ENCODE measurements at places on chromosomes 6 and 20. TPM values are rescaled to one million over a fixed set of nuclear protein-coding genes. Genes with fewer than 3 reads are reported as not detected.

GRCh38 chr20:44089987-44090674, 96.9 kb downstream of the JPH2 start:
- H3K27ac ChIP-seq = no peak overlapping the region
- H3K27me3 ChIP-seq = no peaks in the 10 kb centered on the region
- no peaks in the 10 kb centered on the region for H3K4me1 ChIP-seq
- DNase-seq = no peak
- no peak overlapping the region for H3K4me3 ChIP-seq

DNA sequence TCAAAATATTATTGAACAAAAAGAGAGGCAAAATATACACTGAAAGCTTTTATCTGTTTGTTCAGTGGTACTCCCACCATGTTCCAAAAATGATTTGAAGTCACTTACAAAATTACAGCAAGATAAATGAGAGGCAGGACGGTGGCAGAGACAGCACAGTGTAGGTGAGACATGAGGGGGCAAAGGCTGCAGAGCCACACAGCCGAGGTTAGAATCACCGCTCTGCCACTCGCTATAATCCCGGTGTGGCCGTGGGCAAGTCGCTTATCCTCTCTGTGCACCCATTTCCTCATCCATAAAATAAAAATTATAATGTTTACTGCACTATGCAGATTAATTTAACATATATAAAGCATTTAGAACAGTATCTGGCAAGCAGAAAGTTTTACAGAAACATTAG, 140.1 kb upstream of the BEND6 start:
- no peak for DNase-seq
- H3K27me3 ChIP-seq = no peaks in the 10 kb centered on the region
- H3K4me1 ChIP-seq = no peaks in the 10 kb centered on the region
- no peak overlapping the region for H3K27ac ChIP-seq
- H3K4me3 ChIP-seq = no peak overlapping the region
- H3K36me3 ChIP-seq = no peaks in the 10 kb centered on the region

GRCh38 chr20:15848126-15848525, 725.1 kb downstream of the KIF16B start:
- H3K4me1 ChIP-seq = no peaks in the 10 kb centered on the region
- H3K27me3 ChIP-seq = no peaks in the 10 kb centered on the region
- DNase-seq = no peak
- no peaks in the 10 kb centered on the region for H3K36me3 ChIP-seq

- no peak for DNase-seq
- H3K36me3 ChIP-seq = peaks cover 26% of the 10 kb centered on the region
- H3K27me3 ChIP-seq = no peaks in the 10 kb centered on the region
- no peak overlapping the region for H3K4me3 ChIP-seq
- H3K4me1 ChIP-seq = no peaks in the 10 kb centered on the region
These were observed 88.4 kb downstream of the SCAF8 start for GRCh38 chr6:154821638-154822037.

DNA sequence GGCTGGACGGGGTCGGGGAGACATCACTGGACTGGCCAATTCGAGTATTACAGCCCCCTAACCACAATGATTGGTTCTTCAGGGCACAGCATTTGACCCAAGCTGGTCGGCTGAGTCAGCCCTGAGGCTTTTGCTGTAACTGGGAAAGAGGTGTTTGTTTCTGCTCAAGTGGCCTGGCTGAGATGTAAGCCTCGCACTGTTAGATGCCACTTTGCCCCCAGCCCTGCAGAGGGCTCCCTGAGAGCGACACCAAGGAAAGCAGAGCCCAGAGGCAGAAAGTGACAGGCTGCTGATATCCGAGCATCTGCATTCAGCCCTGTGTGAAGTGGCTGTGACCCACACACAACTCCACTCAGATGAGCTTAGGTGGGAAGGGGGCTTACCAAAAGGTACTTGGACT, 19.4 kb downstream of the ERGIC3 start:
- no peaks in the 10 kb centered on the region for H3K27me3 ChIP-seq
- H3K27ac ChIP-seq = no peak overlapping the region
- H3K4me3 ChIP-seq = no peak overlapping the region
- no peaks in the 10 kb centered on the region for H3K36me3 ChIP-seq

DNA sequence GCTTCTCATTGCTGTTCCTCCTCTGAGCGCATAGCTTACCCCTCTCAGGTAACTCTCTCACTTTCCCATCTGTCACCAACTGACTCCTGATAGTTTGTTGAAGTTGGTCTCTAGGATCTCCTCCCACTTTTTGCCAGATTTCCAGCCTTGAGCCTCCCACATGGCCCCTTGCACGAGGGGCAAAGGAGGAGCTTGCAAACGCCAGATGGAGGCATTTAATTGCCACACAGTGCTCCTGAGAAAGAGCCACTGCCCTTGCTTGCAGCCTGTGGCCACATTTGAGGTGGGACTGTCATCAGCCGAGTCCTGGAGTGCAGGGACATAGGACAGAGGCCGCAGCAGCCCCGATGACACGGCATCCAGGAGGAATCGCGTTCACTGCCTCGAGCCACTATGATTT, 348.7 kb downstream of the SMOC2 start:
- H3K27ac ChIP-seq = no peak overlapping the region
- no peaks in the 10 kb centered on the region for H3K36me3 ChIP-seq
- no peak overlapping the region for H3K4me3 ChIP-seq
- DNase-seq = no peak

DNA sequence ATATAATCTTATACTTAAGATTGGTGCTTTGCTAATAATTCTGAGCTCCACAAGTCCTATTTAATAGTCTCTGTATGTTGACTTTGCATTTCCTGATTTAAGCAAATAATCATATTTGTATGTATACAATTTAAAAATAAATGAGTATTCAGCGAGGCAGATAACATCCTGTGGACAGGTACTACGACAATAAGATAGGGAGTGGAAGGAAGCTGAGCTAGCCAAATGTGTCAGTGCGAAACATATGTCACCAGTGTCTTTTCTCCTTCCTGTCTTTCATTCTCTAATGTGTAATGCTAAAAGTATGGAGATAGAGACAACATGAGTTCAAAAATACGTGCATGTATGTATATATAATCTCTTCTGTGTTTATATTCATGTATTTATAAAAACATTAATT, 359.6 kb upstream of the KCNQ5 start:
- no peaks in the 10 kb centered on the region for H3K4me1 ChIP-seq
- no peak for DNase-seq
- H3K36me3 ChIP-seq = no peaks in the 10 kb centered on the region
- no peak overlapping the region for H3K27ac ChIP-seq

DNA sequence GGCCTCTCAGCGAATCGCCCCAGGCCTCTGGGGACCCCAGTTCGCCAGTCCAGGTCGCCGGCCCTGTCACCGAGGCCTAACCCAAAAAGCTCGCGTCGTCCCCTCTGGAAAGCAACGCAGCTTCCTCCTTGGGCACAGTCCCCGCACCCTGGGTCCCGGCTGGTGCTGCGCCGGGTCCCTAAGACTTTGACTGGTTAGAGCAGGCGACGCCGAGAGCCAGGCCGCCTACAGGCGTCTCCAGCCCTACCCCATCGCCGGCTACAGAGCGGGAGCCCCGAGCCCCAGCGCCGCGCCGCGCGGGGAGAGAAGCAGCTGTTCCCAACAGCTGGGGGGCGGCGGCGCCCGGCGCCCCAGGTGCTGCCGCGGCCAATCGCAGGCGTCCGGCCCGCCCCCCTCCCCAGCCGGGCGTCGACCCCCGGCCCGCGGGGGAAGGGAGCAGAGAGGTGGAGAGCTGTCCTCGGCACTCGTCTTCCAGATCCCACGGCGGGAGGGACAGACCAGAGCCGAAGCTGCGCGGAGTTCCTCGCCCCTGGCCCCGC, 540 bp upstream of the RBM24 start:
- H3K4me3 ChIP-seq = no peak overlapping the region
- H3K27ac ChIP-seq = no peak overlapping the region
- H3K27me3 ChIP-seq = peaks cover 10% of the 10 kb centered on the region
- no peaks in the 10 kb centered on the region for H3K4me1 ChIP-seq
- no peaks in the 10 kb centered on the region for H3K36me3 ChIP-seq

DNA sequence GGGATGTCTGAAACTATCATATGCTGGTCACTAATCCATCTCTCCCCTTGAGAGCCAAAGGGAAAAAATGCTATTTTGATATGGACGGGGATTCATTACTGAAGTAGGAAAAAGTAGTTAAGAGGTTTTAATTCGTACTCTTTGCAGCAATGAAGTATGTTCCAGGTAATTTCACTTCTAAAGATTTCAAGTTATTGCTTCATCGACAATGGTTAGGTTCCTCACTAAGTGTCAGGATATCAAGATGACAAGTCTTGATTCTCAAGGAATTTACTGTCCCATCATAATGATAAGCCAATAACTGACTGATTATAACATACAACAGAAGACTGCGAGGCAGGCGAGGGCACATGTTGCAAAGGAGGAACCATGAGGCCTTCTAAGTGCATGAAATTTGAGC, 57.0 kb downstream of the GMDS start:
- H3K27ac ChIP-seq = no peak overlapping the region
- H3K27me3 ChIP-seq = no peaks in the 10 kb centered on the region
- no peak for DNase-seq
- no peak overlapping the region for H3K4me3 ChIP-seq
- no peaks in the 10 kb centered on the region for H3K36me3 ChIP-seq

DNA sequence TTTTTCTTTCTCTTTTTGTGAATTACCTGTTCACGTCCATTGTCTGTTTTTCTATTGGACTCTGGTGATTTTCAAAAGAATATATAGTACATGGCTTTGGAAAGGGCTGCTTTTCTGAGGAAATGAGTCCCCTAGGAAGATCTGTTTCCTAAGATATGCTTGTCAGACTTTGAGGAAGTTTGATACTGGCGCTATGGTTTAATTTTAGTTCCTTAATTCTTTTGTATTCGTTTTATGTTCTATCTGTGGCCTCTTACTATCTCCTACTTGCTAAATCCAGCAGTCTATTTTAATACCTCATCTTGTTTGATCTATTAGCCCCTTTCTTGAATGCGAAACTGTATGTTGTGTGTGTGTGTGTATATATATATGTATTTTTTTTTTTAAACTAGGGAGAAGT, 101.9 kb downstream of the LIN28B start:
- H3K4me3 ChIP-seq = no peak overlapping the region
- H3K36me3 ChIP-seq = no peaks in the 10 kb centered on the region

The MAD2L1BP gene
- 25.4 TPM for total RNA-seq

The TCF21 gene
- total RNA-seq = not detected

The PRDM13 gene
- not detected for total RNA-seq

The WFDC12 gene
- not detected for total RNA-seq

The NRSN1 gene
- not detected for total RNA-seq

All from naive thymus-derived CD4-positive, alpha-beta T cell (primary cell).